ENCODE measurements at places on chromosomes 7 and 10.

- no peaks in the 10 kb centered on the region for H3K27me3 ChIP-seq
- H3K27ac ChIP-seq: peak overlapping the region; percentile 62
- H3K4me3 ChIP-seq: peak overlapping the region; percentile 81
- no peak for DNase-seq
- H3K36me3 ChIP-seq: no peaks in the 10 kb centered on the region
Observed at GRCh38 chr10:71319800-71320392, 837 bp downstream of the SLC29A3 start.

- H3K4me1 ChIP-seq: no peaks in the 10 kb centered on the region
- H3K27me3 ChIP-seq: no peaks in the 10 kb centered on the region
- DNase-seq: no peak
- H3K36me3 ChIP-seq: no peaks in the 10 kb centered on the region
- H3K4me3 ChIP-seq: no peak overlapping the region
Observed at GRCh38 chr7:57641521-57642067, 191.6 kb downstream of the ZNF716 start.

GRCh38 chr7:40288827-40289226 lies 154.0 kb downstream of the SUGCT start:
- H3K36me3 ChIP-seq: no peaks in the 10 kb centered on the region
- H3K4me3 ChIP-seq: no peak overlapping the region
- DNase-seq: no peak

GRCh38 chr10:60043561-60044241 lies 137.3 kb upstream of the CCDC6 start:
- DNase-seq: no peak
- H3K27ac ChIP-seq: no peak overlapping the region
- no peaks in the 10 kb centered on the region for H3K36me3 ChIP-seq
- no peaks in the 10 kb centered on the region for H3K4me1 ChIP-seq

DNA sequence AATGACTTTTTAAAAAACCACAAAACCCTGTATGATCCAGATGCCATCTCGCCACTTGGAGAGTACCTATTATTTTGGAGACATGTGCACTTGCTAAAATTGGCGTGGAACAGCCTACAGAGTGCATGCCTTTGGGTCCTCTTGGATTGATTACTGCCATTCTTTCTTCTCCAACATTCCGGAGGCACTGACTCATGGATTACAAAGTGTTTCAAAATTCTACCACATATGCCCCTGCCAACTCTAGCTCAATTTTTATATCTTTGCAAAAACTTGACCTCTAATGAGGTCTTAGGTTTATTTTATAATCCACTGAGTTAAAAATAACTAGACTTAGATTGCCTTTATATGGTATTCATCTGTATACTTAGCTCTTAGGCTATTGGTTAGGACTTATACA lies 55.8 kb upstream of the KIF5B start:
- H3K4me1 ChIP-seq: no peaks in the 10 kb centered on the region
- no peaks in the 10 kb centered on the region for H3K27me3 ChIP-seq
- no peak overlapping the region for H3K4me3 ChIP-seq
- DNase-seq: no peak
- no peak overlapping the region for H3K27ac ChIP-seq

DNA sequence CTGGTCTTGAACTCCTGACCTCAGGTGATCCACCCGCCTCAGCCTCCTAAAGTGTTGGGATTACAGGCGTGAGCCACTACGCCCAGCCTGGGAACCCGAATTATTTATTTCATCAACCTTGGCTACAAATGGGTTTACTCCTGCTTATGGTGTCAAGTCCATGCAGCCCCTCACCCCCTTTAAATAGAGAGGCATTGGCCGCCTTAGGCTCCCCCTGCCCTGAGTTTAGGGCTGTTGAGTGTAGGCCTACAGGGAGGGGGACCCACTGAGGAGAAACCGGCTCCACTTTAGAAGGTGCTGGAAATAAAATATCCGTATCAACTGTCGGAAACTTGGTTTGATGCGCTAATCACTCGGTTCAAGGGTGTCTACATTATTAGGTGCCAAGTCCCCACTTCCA lies 8.7 kb upstream of the SP8 start:
- DNase-seq: no peak
- H3K4me3 ChIP-seq: no peak overlapping the region
- no peaks in the 10 kb centered on the region for H3K36me3 ChIP-seq
- no peak overlapping the region for H3K27ac ChIP-seq
- peaks cover 7% of the 10 kb centered on the region for H3K4me1 ChIP-seq
- H3K27me3 ChIP-seq: peaks cover 12% of the 10 kb centered on the region

- no peaks in the 10 kb centered on the region for H3K4me1 ChIP-seq
- DNase-seq: peak; percentile 21
- H3K36me3 ChIP-seq: no peaks in the 10 kb centered on the region
- no peak overlapping the region for H3K27ac ChIP-seq
- no peaks in the 10 kb centered on the region for H3K27me3 ChIP-seq
- H3K4me3 ChIP-seq: peak overlapping the region; percentile 31
Observed at GRCh38 chr7:70829221-70830059, 302.5 kb upstream of the GALNT17 start.

DNA sequence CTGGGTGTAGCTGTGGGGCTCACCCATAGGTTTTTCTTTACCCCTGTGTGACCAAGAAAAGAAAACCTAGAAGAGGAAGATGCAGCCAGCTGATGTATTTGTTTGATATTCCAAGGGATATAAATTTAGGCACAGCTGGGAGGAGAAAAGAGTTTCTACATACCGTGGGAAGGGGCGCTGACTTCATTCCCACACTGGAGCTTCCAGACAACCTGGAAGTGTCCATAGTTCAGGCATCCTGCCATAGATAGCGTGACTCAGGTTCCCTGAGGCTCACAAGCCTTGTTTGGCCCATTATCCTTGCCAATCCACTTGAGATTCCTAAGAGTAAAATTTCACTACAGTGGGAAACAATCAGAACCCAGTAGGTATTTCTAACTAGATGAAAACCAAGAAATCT lies 371.7 kb upstream of the NRP1 start:
- H3K4me3 ChIP-seq: no peak overlapping the region
- H3K27me3 ChIP-seq: no peaks in the 10 kb centered on the region
- no peaks in the 10 kb centered on the region for H3K36me3 ChIP-seq
- H3K27ac ChIP-seq: no peak overlapping the region
- no peak for DNase-seq

DNA sequence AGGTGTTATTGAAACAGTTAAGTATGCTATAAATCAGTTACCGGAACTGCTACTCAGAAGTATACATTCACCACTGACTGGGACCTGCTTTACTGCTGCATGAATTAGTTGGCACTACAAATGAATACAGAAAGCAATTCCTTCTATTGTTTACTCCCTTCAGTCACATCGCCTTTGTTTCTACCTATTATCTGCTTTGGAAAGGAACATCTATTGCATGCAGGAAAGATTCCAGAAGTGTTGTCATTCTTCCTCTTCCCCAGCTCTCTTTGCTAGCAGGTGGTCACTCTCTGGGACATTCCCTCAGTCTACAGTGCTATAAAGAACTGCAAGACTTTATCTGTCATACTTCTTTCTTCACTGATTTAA lies 131.3 kb downstream of the ANK3 start:
- no peaks in the 10 kb centered on the region for H3K4me1 ChIP-seq
- peaks cover 17% of the 10 kb centered on the region for H3K36me3 ChIP-seq
- H3K4me3 ChIP-seq: no peak overlapping the region
- H3K27me3 ChIP-seq: no peaks in the 10 kb centered on the region
- no peak overlapping the region for H3K27ac ChIP-seq

DNA sequence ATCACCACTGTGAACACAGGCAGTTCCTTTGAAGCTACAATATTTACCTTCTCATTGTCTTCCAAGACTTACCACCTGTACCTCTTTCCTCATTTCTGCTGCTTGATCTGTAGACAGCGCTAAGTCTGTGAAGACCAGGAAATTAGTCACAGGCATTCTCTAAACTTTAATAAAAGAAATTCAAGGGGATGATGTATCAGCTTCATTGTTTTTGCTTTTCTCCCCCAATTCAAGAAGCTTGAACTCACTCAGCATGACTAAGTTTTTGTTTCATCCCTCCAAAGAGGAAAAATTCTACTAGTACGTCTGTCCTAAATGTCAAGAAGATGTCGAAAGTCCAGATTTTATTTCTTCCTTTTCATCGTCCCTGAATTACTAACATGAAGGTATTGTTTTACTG lies 75.3 kb upstream of the PPP1R9A start:
- H3K36me3 ChIP-seq: no peaks in the 10 kb centered on the region
- no peak overlapping the region for H3K27ac ChIP-seq
- no peak overlapping the region for H3K4me3 ChIP-seq
- no peak for DNase-seq
- H3K27me3 ChIP-seq: no peaks in the 10 kb centered on the region

DNA sequence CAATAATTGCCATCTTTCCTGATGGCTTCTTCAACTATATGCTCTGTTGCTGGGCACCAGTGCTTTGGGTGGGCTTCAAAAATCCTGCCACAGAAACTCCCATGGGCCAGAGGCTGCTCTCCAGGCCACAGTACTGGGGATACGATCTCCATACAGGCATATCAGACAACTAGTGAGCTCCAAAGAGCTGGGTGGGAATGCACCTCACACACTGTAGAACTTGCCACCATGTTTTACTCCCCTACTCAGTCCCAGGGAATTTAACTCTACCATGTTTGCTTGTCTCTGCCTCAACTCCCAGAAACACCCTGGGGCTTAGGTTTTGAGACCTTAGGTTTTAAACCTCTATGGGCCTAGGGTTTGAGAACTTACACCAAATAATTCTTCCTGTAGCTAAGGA lies 20.5 kb upstream of the TRUB1 start:
- DNase-seq: no peak
- no peaks in the 10 kb centered on the region for H3K27me3 ChIP-seq

GRCh38 chr7:15199482-15199881 lies 296.9 kb upstream of the DGKB start:
- no peaks in the 10 kb centered on the region for H3K27me3 ChIP-seq
- no peak overlapping the region for H3K4me3 ChIP-seq
- H3K36me3 ChIP-seq: no peaks in the 10 kb centered on the region
- DNase-seq: no peak

DNA sequence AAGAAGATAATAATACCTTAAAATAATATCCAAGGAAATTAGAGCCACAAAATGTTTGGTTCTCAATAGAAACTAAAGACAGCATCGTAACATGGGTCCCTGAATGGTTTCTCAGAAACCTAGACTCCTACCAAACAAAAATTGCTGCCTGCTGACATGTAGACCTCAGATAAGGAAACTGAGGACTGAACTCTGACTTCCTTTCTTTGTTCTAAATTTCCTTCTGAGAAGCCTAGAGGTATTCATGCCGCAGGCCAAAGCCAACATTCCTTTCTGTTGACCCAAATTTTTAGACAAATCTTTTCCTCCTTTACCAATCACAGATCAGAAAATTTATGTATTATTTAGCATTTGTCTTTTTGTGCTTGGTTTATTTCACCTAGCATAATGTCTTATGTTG lies 816.7 kb upstream of the PHF14 start:
- H3K27me3 ChIP-seq: no peaks in the 10 kb centered on the region
- H3K27ac ChIP-seq: no peak overlapping the region
- no peak for DNase-seq

- no peak overlapping the region for H3K4me3 ChIP-seq
- no peaks in the 10 kb centered on the region for H3K36me3 ChIP-seq
- H3K4me1 ChIP-seq: no peaks in the 10 kb centered on the region
- H3K27ac ChIP-seq: no peak overlapping the region
- no peaks in the 10 kb centered on the region for H3K27me3 ChIP-seq
- no peak for DNase-seq
Observed at GRCh38 chr10:69439350-69439739, 11.9 kb upstream of the TSPAN15 start.

- H3K4me1 ChIP-seq: no peaks in the 10 kb centered on the region
- H3K27me3 ChIP-seq: no peaks in the 10 kb centered on the region
- no peak overlapping the region for H3K4me3 ChIP-seq
- H3K36me3 ChIP-seq: no peaks in the 10 kb centered on the region
- H3K27ac ChIP-seq: no peak overlapping the region
- no peak for DNase-seq
Observed at GRCh38 chr7:38781991-38782390, 127.0 kb downstream of the VPS41 start.

- H3K27me3 ChIP-seq: no peaks in the 10 kb centered on the region
- H3K4me1 ChIP-seq: peaks cover 16% of the 10 kb centered on the region
- H3K4me3 ChIP-seq: peak overlapping the region; percentile 46
Observed at GRCh38 chr7:2698581-2699288, 10.7 kb downstream of the AMZ1 start.

GRCh38 chr7:82122275-82122674 lies 321.3 kb downstream of the CACNA2D1 start:
- H3K4me1 ChIP-seq: no peaks in the 10 kb centered on the region
- H3K27me3 ChIP-seq: no peaks in the 10 kb centered on the region
- H3K27ac ChIP-seq: no peak overlapping the region
- DNase-seq: no peak

DNA sequence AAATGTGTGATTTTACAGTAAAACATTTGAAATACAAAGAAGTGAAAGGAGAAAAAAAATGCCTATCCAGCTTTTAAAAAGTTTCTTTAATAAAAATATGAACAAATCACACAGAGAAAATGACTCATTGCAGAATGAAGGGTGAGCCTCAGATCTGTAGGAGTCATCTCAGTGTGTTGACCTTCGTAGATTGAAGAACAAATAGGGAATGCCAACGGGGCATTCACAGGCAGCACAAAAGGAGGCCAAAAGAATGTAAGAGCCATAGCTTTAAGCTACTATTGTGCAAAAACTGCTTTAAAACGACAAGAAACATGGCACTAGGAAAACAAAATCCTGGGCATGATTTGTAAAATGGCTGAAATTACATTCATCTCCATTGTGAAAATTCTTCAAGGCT lies 782.7 kb upstream of the CELF2 start:
- no peaks in the 10 kb centered on the region for H3K27me3 ChIP-seq
- H3K36me3 ChIP-seq: no peaks in the 10 kb centered on the region
- H3K27ac ChIP-seq: no peak overlapping the region
- no peaks in the 10 kb centered on the region for H3K4me1 ChIP-seq
- no peak for DNase-seq
- no peak overlapping the region for H3K4me3 ChIP-seq

DNA sequence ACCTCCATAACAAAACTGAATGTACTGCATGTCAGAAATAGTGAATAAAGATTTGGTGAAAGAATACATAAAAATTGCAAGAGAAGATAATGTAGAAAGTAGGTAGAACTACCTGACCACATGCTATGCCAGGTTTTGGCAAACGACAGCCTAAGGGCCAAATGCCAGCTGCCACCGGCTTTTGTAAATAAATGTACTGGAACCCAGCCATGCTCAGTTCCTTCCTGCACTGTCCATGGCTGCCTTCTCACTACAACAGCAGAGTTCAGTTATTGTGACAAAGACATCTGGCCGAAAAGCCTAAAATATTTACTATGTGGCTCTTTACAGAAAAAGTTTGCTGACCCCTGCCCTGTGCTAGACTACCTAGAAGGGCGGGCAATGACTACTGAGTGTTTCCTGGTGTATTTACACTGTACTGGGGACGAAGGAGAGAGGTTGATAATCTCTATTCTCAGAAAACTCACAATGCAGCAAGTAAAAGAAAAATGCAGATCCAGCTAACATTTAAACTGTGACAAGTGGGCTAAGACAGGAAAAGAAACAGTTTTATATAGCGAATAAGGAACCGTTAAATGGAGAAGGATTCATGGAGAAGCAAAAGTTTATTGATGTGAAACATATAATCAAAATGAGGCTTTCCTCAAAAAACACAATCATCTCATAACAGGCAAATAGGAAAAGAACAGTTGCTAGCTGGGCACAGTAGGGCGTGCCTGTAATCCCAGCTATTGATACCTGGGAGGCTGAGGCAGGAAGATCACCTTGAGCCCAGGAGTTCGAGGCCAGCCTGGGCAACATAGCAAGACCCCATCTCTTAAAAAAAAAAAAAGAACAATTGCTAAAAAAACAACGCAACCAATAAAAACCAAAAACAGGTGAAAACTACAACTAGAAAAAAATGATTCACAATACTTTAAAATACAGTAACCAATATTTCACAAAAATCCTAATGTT lies 13.7 kb downstream of the KIN start:
- H3K27ac ChIP-seq: no peak overlapping the region
- no peak overlapping the region for H3K4me3 ChIP-seq
- H3K27me3 ChIP-seq: no peaks in the 10 kb centered on the region
- H3K4me1 ChIP-seq: no peaks in the 10 kb centered on the region

Measured in naive thymus-derived CD4-positive, alpha-beta T cell (primary cell).